NCI-H1436 (cell line): ENCODE measurements at places on chromosomes 7 and 10.

GRCh38 chr10:53406532-53406931 lies 633.9 kb upstream of the MBL2 start:
- DNase-seq, result no peak

GRCh38 chr10:22606164-22606614 lies 108.2 kb downstream of the PIP4K2A start:
- DNase-seq, result no peak

DNA sequence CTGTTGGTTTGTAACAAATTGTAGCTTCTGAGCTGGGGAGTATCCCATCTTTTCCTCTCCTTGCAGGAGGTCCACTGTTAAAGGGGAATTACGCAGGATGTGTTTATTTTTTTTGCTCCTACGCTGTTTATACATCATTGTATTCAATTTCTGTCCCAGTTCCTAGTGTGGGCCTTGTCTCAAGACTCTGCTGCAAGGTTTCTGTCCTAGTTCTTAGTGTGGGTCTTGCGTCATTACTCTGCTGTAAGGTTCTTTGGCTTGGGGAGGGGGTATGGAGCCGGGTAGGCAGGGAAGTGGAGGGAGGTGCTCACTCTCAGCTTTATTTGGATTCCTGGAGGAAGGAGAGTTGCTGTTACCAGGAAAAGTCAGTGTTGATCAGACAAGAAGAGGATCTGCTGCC lies 64.0 kb upstream of the TRIM8 start:
- DNase-seq, result no peak

GRCh38 chr10:118128675-118129074 lies 81.9 kb upstream of the RAB11FIP2 start:
- no peak for DNase-seq

- DNase-seq, result no peak
Measured at GRCh38 chr10:78776756-78777155, 292.0 kb upstream of the ZMIZ1 start.

- no peak for DNase-seq
Measured at GRCh38 chr10:57864765-57865680, 402.7 kb downstream of the IPMK start.

- no peak for DNase-seq
Measured at GRCh38 chr10:26690731-26691475, 6.6 kb upstream of the PDSS1 start.

- DNase-seq, result no peak
Measured at GRCh38 chr7:40490603-40490924, 355.8 kb downstream of the SUGCT start.

DNA sequence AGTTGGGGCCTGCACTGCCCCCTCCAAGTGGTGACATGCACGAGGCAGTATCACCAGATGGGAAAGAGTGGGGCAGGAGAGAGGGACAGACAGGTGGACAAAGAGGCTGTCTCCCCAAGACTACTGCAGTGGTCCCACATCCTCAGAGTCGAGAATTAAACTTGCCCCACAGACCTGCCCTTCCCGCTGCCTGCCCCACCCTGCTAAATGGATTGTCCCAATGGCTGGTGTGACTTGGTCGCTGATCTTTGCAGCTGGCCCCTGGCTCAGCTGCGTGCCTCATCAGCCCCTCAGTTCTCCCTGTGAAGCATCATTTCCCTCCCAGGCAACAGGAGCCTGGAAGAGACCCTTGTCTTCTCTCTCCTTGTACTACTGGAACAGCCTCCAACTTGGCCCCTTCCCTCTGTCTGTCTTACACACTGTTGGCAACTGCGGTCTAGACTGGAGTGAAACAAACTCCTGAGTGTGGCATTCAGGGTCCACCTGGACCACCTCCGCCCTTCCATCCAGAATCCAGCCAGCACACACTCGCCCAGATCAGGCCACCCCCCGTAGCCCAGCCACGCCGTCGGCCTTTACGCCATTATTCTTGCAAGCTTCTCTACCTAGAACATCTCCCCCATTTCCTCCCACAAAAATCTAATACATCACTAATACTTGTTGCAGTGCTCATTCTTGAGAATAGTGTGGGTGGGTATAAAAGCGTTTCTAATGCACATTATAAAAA lies 275.1 kb downstream of the CELF2 start:
- DNase-seq, result no peak

- no peak for DNase-seq
Measured at GRCh38 chr10:51241461-51241860, 167.2 kb downstream of the PRKG1 start.
